ENCODE measurements at places on chromosomes 13 and 19.

GRCh38 chr13:59677430-59677829, 486.3 kb downstream of the DIAPH3 start:
- no peak for DNase-seq

GRCh38 chr19:17246681-17247425, 1.1 kb upstream of the NR2F6 start:
- peak; percentile 63 for DNase-seq

DNA sequence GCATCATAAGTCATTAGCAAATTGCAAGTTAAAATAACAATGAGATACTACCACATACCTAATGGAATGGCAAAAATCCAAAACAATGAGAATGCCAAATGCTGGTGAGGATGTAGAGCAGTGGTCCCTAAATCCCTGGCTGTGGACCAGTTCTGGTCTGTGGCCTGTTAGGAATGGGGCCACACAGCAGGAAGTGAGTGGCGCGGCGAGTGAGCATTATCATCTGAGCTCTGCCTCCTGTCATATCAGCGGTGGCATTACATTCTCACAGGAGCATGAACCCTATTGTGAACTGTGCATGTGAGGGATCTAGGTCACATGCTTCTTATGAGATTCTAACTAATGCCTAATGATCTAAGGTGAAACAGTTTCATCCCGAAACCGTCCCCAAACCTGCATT, 1694.4 kb downstream of the EFNB2 start:
- DNase-seq = no peak

DNA sequence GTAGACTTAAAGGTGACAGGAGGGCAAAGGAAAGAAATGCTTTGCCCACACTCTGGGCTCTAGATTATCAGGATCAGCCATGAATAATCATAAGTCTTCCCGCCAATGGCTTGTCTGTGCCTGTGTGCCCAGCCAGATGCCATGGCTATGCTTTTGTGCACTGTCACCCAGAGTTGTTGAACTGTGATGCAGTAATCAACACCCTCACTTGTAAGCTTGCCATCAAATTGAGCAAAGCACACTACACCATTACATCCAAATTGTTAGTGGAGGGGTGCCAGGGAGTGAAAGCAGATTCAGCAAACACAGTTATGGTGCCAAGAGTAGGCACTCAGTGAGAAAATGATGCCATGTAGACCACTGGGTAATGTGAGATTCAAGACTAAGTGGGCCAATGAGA, 845.3 kb upstream of the MIR17HG start:
- no peak for DNase-seq

DNA sequence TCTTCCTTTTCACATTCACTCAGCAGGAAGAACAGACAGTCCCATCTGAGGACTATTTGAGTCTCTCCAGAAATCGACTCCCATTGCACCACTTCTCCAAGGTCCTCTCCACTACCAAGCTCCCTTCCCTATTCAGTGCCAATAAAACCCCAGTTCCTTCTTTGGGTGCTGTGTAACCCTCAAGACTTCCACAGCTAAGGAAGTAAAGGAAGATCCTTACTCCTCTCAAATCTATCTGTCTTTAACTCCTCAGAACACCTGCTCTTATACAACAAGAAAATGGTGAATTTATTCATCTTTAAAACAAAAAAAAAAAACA, 29.2 kb upstream of the TM9SF2 start:
- no peak for DNase-seq

DNA sequence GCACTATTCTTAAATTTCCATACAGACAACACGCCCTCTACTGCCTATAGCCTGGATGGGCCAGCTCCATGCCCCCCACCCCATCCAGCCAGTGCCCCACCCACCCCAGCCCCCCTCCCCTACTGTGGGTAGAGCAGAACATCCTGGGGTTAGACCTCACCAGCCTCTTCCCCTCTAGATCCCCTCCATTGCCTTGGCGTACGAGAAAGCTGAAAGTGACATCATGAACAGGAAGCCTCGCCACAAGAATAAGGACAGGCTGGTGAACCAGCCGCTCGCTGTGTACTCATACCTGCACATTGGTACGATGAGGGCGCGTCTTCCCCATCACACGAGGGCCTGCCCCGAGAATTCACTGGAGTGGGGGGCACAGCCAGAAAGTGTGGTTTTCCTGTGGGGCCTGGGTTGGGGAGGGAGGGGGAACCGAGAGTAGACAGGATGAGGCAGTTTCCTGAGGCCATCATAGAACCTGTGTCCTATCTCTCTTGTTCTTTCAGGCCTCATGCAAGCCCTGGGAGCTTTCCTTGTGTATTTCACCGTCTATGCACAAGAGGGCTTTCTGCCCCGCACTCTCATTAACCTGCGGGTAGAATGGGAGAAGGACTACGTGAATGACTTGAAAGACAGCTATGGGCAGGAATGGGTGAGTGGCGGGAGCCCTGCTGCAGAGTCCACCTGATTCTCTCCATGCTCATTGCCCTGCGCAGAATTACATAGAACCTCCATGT, 29.1 kb downstream of the ATP12A start:
- no peak for DNase-seq

- no peak for DNase-seq
Observed at GRCh38 chr13:51768378-51768921, 35.5 kb downstream of the DHRS12 start.

GRCh38 chr13:27130223-27130978, 41.2 kb downstream of the USP12 start:
- DNase-seq = no peak

- no peak for DNase-seq
Observed at GRCh38 chr19:37867831-37868230, 38.6 kb downstream of the WDR87 start.

DNA sequence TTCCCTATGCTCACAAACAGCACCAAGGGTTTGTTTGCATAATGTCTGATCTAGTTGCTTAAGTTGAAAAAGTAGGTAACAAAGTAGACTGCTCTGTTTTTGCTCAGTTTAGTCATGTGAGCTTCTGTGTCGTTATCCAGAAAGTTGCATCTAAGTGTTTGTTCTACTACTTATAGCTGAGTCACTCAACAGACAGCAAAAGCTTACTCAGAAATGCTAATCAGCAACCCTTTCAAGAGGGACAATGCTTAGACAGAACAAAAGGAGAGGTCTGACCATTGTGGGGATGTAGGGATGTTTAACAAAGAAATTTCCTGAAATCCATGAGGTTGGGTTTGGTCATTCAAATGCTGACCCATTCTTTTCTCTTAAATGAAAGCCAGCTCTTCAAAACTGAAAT, 106.4 kb downstream of the ATP8A2 start:
- no peak for DNase-seq

Measured in NCI-H524 (cell line).